ENCODE measurements at places on chromosomes 3 and 15.

DNA sequence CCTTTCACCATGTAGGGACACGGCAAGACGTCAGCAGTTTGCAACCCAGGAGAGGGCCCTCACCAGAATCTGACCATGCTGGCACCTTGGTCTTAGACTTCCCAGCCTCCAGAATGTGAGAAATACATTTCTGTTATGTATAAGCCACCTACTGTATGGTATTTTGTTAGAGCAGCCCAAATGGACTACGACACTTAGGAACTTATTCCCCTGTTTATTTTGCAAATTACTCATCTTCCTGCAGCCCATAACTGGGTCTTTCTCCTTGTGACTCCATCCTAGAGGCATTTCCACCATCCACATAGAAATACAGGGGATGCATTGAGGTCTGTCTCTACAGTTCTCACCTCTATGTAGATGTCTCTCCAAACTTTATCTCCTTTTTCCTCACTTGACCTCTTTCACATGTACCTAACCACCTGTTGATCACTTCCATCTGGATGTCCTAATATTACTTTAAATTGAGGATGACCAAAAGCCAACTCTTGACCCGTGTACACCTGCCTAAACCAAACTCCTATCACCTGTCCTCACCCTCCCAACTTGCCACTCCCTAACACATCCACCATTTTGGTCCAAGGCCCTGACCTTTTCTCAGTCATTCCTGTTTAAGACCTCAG is 406.0 kb upstream of the WNT5A start:
- no peak for DNase-seq

- no peak for DNase-seq
Observed at GRCh38 chr15:72845981-72846383, 62.4 kb upstream of the ADPGK start.

GRCh38 chr15:100174904-100175275 is 166.9 kb downstream of the ADAMTS17 start:
- DNase-seq = no peak

- no peak for DNase-seq
Observed at GRCh38 chr15:44788748-44789147, 52.4 kb downstream of the TRIM69 start.

GRCh38 chr3:119632829-119633228 is 27.6 kb downstream of the POPDC2 start:
- no peak for DNase-seq

- DNase-seq = peak; percentile 23
Observed at GRCh38 chr15:22978691-22979237, 1.4 kb downstream of the CYFIP1 start.

- DNase-seq = no peak
Observed at GRCh38 chr3:175521406-175521805, 662.3 kb downstream of the NAALADL2 start.

- DNase-seq = no peak
Observed at GRCh38 chr15:45378913-45379262, 544 bp upstream of the GATM start.

GRCh38 chr15:65832549-65833364 is 36.5 kb upstream of the RAB11A start:
- DNase-seq = peak; percentile 99

GRCh38 chr15:33124811-33125210 is 69.7 kb downstream of the FMN1 start:
- no peak for DNase-seq
